ENCODE measurements at places on chromosomes 6 and 20.

DNA sequence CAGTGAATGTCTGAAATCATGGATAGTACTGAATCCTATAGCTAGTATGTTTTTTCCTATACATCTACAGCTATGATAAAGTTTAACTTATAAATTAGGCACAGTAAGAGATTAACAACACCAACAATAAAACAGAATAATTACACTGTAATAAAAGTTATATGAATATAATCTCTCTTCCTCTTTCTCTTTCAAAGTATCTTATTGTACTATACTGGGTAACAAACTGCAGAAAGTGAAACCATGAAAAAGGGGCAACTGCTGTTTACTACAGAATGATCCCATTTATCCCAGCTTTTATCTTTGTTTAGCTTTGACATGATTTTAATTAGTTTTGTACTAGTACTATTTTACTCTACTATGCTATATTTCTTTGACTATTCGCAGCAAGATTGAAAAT is 25.8 kb downstream of the ESF1 start:
- no peak for DNase-seq

DNA sequence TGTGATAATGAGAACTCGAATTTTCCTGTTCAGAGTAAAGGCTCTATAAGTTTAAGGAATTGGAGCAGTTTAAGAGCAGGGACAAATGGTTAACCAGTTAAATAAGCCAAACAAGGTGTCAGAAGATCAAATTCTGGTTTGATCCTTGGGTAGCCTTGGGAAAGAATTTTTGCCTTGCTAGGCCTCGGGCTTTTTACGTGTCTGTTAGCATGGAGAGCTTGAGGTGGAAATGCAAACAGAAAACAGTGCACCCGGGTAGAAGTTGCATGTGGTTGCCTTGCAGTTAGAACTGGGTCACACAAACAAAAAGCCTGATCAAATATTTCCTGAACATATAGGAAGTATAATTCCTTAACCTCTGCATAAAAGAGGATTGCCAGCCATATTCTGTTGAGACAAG is 58.3 kb downstream of the RIN2 start:
- DNase-seq = no peak

DNA sequence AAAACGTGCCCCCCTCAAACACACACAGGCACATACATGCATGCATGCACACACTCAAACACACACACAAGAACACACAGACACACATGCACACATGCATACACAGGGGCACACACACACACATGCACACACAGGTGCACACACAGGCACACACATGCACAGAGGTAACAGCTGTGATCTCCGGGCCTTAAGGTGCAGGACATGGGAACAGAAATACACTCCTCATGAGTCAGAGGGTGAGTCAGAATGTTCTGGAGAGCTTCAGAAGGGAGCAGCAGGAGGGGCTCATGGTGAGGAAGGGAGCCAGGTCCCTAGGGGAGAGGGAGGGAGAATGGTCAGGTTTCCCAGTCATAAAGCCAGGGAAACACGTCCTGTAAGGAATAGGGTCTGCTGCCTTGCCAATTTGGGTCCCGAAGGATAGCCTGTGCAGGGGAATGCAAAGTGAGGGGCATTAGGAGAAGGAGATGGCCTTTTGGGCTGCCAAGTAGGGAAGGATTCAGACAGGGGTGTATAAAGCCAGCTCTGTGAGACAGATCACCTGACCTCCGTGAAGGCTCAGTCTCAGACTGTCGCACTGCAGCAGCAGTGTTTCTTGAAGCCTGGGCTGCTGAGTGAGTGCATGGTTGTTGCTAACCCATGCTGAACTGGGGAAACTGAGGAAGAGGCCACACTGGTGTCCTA is 123.9 kb downstream of the MAFB start:
- DNase-seq = no peak

- DNase-seq = peak; percentile 18
Measured at GRCh38 chr6:149566410-149567193, 427 bp downstream of the GINM1 start.

DNA sequence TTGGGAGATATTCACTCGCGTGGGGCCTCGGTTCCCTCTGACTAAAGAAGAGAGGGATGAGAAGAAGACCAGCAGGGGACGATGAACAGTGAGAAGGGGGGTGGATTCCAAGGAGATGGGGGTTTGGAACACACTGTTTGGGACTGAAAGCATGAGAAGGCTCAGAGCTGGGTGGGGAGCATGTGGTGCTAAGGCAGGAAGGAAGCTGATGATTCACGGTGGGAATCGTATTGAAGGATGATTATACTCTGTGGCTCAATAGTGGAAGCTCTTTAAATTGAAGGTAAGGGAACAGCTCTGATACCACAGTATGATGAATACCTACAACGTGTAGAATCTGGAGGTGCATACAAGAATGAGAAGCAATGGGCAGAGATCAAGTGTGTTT is 117.5 kb upstream of the KCNK16 start:
- DNase-seq = no peak

GRCh38 chr6:147122823-147123222 is 81.4 kb upstream of the STXBP5 start:
- DNase-seq = no peak

- DNase-seq = peak; percentile 34
Measured at GRCh38 chr20:5886788-5887187, 63.5 kb downstream of the TRMT6 start.

- DNase-seq = no peak
Measured at GRCh38 chr20:8287340-8287739, 155.3 kb downstream of the PLCB1 start.

- DNase-seq = no peak
Measured at GRCh38 chr6:117739869-117740268, 64.6 kb downstream of the NUS1 start.

DNA sequence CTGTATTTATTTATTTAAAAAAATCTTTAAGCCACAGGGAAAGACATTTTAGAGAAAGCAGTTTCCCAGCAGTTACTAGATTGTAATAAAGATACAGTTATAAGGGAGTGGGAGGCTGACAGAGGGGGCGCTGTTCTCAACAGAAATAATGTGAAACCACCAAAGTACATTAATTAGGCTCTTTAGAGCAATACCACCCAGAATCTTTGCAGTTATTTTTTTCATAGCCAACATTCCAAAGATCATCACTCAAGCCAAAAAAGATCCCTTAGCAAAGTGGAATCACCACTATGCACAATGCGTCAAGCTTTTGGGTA is 331.3 kb upstream of the DEFB112 start:
- no peak for DNase-seq

- DNase-seq = no peak
Measured at GRCh38 chr6:14207448-14207847, 89.9 kb downstream of the CD83 start.

GRCh38 chr20:42559665-42560064 is 630.0 kb downstream of the PTPRT start:
- DNase-seq = no peak

GRCh38 chr6:18362058-18362561 is 25.0 kb upstream of the RNF144B start:
- no peak for DNase-seq

GRCh38 chr6:146883640-146884531 is 285.1 kb downstream of the ADGB start:
- DNase-seq = no peak

GRCh38 chr20:32541323-32542258 is 43.5 kb downstream of the NOL4L start:
- no peak for DNase-seq

- DNase-seq = no peak
Measured at GRCh38 chr6:3314621-3315467, 56.1 kb downstream of the PSMG4 start.

DNA sequence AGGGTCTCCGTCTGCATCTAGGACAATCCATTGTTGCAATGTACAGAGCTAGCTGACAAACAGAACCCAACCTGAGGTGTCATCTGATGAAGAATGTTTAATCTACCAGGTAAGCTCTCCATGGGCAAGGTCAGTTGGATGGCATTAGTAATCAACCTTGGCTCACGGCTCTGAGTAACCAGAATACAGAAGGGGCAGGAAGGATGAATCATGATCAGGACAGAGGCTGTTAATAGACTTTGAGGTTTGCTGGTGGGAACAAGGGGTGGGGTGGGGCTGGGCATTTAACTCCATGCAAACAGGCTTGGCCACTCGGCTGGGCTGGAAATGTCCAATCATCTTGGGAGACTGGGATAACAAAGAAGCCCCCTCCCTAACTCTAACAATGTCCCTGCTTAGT is 77.1 kb upstream of the MRPS10 start:
- no peak for DNase-seq

GRCh38 chr6:116015983-116016382 is 44.7 kb downstream of the FRK start:
- DNase-seq = no peak

DNA sequence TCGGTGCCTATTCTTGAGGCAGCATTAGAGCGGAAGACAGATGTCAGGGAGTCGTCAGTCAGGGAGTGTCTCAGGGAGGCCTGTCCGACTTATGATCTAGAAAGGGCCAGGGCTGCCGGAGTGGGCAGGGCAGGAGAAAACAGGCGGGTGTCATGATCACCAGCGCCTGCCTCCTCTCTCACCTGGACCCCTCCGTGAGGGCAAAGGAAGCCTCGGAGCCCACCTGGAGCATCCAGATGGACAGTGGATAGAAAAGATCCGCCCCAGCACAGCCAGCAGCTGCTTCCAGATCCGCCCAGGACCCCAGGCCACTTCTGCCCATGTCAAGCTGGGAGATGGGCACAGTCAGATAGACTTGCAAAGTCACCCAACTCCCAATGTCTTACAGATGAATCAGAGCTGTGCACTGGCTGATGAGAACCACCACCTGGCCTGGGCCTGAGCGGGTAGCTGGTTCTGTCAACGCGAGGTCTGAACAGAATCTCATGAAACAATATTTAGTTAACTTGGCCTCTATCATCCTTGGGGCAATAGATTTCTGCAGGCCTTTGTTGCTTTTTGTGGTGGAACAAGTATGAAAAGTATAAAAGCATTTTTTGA is 22.2 kb downstream of the PSMG4 start:
- no peak for DNase-seq

- no peak for DNase-seq
Measured at GRCh38 chr6:3610921-3611320, 140.6 kb downstream of the PXDC1 start.

- no peak for DNase-seq
Measured at GRCh38 chr6:157599191-157599590, 218.2 kb downstream of the ZDHHC14 start.

GRCh38 chr6:41640426-41640825 is 2.2 kb downstream of the MDFI start:
- no peak for DNase-seq

- no peak for DNase-seq
Measured at GRCh38 chr6:75211920-75212590, 6.2 kb upstream of the COL12A1 start.

DNA sequence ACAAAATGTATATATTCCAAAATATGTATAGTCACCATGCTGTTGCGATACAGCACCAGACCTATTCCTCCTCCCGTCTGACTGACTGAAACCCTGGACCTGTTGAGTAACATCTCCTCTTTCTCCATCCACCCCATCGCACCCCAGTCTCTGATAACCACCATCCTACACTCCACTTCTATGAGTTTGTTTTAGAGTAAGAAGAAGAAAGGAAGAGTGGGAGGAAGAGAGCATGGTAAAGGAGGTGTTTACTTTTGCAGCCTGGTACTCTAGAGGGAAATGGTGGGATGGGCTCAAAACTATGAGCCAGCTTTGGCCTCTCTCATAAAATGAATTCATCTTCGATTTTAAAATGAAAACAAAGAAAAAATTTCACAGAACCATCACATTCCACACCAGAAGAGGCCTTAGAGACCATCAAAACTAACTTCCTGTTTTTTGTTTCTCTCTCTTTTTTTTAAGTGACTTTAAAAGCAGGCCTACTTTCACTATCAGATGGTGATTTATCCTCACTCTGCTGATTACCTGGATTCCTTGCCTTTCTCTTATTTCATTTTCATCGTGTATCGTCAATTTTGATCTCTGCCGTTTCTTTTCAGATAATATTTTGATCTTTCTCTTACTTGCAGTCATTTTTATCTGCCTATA is 16.8 kb upstream of the FUCA2 start:
- DNase-seq = no peak

DNA sequence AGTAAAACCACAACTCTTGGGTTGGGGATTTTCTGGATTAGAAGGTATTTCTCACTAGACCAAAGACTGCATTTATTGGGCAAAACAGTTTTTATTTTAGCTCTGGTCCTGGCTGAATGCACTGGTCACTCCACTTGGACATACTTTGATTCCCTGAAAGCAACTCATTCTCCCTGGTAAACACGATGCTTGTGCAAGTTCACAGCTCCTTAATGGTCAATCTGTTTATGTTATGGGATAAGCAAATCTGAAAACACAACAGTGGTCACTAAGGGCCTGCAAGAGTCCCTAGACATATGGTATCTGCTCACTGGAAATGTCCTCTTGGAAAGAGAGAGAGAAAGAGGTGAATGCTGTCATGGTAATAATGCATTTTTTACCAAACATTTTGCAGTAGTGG is 559.8 kb downstream of the CDH26 start:
- no peak for DNase-seq

GRCh38 chr6:154758125-154758524 is 24.9 kb downstream of the SCAF8 start:
- DNase-seq = no peak

DNA sequence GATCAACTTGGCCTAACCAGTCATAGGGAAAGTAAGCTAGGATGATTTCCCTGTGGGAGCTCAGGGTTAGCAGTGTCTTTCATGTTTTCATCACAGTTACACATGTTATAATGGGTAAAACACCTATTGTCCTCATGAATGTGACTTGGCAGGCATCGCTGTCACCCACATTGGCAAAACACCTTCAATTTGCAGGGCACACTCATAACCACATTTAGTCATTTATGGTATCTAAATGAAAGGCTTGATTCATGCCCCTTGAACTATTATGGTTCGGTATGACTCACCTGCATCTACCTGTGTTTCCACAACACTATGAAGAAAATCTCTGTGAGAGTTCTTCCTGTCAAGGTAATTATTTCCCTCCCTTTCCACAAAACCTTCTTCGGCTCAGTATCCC is 49.2 kb downstream of the FRK start:
- no peak for DNase-seq

- DNase-seq = peak; percentile 41
Measured at GRCh38 chr6:136956590-136957544, 34.8 kb downstream of the SLC35D3 start.

DNA sequence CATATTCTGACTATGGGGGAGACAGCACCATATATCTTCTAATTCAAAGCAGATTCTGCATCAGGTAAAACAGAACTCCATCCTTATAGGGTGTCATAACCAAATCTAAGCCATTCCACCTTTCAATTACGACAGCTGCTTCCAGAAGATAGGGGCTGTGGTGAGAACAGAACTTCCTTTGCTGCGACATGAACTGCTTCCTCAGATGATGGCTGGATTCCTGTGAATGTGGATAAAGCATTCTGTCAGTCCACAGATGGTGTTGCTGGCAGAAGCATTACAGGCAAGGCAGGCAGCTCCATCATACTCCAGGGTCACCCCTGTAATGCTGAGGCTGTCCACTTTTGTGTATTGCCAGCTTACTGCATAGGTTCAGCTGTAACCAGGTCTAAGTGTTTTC is 172.1 kb upstream of the PROKR2 start:
- no peak for DNase-seq

GRCh38 chr20:57387945-57388371 is 3.2 kb upstream of the RBM38 start:
- no peak for DNase-seq

GRCh38 chr6:113719064-113719463 is 138.1 kb upstream of the MARCKS start:
- DNase-seq = no peak
